T-cell (primary cell): ENCODE measurements at places on chromosomes 11 and 22.

GRCh38 chr11:94477624-94478023 is 16.0 kb downstream of the MRE11 start:
- DNase-seq, result no peak

DNA sequence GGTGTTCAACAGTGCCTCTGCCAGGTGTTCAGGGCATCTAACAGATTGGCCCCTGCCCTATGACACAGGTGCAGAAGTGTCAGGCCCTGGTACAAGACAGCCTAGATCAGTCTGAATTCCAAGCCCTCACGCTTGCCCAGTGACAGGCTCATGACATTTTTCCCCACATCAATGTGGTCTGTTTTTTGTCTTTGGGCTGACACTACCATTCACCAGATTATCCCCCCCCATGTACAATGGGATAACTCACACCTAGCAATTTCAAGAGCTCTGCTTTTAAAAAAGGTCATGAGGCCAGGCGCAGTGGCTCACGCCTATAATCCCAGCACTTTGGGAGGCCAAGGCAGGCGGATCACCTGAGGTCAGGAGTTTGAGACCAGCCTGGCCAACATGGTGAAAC is 155.5 kb upstream of the PITPNB start:
- DNase-seq, result no peak

- DNase-seq, result no peak
Measured at GRCh38 chr11:126871792-126872191, 128.8 kb downstream of the KIRREL3 start.

DNA sequence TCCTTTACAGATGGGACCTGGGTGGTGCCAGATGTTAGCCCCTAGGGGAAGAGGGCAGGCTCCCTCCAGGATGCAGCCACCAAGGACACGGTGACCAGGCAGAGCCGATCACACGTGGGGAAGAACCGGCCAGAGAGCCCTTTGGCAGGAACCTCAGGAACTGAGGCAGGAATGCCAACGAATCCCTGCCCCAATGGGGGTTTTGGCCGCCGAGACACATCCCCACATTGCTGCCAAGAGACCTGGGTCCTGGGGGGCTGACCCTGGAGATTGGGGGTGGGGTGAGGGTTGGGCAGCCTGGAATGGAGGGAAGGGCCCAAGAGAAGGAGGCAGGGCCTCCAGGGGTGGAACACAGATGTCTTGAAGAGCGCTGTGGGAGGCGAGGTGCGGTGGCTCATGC is 28.7 kb upstream of the LMO1 start:
- DNase-seq, result no peak

GRCh38 chr11:67640758-67641337 is 1.3 kb upstream of the TBX10 start:
- no peak for DNase-seq

DNA sequence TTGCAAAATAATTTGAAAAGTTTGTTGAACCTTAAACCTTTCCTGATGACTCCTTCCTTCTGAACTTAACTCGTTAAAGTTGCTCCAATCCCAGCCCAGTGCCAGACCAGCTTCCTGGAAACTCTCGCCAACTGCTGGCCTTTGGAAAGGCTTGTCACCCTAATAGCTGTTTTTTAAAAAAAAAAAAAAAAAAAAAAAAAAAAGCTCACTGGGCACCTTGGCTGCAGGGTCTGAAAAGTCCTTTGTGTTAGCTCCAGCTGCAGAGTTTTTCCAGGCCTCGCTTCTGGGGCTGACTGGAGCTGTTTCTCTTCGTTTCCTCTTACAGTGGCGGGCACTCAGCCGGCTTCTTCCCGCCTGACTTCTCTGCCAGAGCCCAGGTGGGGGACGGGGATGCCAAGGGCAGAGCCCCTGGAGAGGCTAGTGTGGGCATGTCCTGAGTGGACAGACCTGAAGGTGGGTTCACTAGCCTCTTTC is 25.1 kb downstream of the KCNQ1OT1 start:
- no peak for DNase-seq

DNA sequence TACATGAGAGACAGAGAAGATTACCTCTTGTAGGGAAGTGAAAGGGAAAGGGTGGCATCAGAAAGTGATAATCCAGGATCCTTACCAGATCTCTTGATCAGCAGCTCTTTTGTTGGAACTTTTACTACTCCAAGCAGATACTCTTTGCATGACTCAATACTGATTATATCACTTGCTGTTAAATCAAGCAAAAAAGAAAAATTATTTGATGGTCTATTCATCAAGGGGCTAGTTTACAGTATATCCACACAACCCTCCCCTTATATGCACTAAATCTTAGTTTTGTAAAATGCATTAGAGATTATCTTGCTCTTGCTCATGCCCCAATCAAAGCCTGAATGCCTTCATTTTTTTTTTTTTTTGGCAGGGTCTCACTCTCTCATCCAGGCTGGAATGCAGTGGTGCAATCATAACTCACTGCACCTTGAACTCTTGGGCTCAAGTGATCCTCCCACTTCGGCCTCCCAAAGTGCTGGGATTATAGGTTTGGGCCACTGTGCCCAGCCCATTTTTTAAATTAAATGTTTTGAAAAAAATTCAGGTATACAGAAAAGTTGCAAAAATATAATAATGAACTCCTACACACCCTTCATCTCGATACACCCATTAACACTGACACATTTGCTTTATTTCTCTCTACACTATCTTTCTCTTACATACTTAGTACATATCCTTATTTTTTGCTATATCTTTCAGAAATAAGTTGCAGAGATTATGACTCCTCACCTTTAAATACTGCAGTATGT is 76.1 kb upstream of the UCP3 start:
- DNase-seq, result no peak

DNA sequence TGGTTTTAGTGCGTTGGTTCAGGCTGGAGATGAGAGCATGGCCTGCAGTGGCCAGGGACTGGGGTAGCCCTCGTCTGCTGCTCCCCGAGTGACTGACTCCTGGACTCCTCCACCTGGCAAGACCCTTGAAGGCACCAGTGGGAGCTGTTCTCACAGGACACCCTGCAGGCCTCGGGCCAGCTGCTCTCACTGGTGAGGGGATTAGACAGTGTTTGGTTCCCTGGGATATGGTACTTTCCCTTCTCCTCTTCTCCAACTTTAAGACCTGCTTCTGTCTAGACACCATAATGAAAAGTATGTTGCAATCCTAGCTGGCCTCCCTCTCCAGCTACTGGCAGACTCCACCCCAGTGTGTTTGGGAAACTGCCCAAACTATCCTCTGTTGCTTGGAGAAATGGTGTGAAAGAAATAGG is 168.8 kb upstream of the CADM1 start:
- DNase-seq, result no peak

DNA sequence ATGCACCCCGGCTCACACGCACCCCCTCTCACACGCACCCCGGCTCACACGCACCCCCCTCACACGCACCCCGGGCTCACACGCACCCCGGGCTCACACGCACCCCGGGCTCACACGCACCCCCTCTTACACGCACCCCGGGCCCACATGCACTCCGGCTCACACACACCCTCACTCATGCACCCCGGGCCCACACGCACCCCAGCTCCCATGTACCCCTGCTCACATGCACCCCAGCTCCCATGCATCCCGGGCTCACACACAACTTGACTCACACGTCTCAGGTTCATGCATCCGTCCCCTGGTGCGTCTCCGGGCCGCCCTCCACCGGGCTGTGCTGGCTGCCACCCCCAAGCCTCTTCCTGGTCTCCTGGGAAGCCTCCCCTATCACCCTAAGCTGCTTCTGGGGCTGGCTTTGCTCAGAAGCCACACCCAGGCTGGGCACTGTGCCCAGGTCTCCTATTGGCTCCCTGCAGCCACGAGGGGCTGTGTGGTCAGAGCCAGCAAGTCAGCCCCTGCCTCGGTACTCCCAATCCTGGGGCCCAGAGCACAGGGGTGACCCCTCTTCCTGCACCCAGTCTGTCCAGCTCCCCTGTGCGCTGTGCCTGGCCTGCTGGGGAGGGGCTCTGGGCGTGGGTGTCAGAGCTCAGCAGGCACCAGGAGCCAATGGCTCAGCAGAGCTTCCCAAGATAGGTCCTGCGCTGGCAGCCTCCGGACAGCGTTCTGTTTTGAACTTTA is 16.9 kb downstream of the TSPAN4 start:
- no peak for DNase-seq

DNA sequence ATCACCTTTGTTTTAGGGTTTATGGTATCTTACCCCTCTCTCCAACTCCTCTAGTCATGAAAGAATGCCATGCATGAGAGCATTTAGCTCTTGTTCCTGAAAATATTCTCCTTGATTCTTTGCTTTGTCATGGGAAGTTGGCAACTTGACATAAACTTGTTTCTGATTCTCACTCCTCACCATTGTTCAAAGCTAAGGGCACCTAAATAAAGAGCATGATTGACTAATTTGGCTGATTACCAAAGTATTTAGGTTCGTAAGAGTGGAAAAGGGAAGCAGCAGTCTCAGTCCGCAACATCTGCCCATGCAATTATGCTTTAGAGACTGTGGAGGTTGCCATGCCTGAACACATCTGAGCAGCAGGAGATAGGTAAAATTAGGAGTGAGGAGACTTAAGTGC is 26.4 kb downstream of the OR52K1 start:
- no peak for DNase-seq

GRCh38 chr11:67700141-67700540 is 25.7 kb upstream of the ALDH3B2 start:
- no peak for DNase-seq

GRCh38 chr11:61587541-61587941 is 6.7 kb upstream of the SYT7 start:
- DNase-seq, result peak; percentile 34

DNA sequence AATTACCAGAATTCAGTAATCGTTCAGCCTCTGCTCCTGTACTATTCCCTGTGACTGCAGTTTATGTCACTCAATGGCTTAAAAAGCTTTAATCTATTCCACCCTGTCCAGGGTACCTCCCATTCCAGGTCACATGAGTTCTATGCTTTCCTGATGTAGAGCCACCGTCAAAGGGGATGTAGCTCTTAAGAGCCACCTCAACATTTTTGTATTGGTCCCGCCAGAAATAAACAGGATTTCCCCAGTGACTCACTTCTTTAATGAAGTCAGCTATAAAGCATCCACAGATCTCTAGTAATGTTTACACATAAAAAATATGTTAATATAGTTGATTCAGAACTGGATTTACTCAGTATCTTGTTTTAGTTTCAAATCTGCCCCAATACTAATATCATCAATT is 1.3 kb upstream of the OR8D1 start:
- DNase-seq, result no peak

- DNase-seq, result no peak
Measured at GRCh38 chr22:47591709-47592108, 829.3 kb downstream of the TBC1D22A start.

DNA sequence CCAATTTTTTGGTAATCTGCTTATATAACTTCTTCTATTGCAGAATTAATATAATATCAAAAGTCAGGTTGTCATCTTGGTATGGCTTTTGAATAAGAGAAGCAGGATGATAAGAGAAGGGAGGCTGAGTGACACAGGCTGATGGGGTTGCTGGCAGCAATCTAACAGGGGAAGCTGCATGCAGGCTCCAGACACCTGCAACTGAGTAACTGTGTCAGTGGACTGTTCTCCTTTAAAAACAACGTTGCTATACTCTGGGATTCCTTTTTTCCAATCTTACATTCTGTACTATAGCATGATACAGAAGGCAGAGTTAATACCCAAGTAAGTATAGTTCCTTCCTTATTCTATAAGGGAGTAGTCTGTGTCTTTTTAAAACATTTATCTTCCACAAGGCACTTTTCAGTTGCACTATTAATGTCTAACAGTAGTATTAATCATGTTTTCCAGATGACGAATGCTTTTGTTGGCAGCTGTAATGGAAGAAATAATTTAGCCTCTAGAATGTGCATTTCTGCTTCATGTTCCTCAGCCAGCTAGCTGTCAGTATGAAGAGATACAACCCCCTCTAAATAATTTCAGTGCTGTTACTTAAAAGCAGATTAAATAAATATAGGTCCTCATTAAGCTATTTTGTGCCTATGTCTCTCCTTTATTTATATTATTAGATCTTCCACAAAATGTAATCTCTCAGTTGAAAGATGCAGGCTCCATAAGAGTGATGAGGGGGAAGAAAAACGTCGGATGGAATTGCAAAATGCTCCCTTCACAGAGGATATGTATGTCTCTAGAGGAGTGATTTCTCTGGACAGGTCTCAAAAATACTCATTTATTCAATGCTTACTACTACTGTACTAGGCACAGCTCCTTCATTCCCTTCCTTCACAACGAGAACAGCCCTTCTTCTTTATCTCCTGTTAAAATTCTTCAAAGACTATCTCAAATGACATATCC is 50.8 kb downstream of the ATG16L2 start:
- DNase-seq, result no peak

DNA sequence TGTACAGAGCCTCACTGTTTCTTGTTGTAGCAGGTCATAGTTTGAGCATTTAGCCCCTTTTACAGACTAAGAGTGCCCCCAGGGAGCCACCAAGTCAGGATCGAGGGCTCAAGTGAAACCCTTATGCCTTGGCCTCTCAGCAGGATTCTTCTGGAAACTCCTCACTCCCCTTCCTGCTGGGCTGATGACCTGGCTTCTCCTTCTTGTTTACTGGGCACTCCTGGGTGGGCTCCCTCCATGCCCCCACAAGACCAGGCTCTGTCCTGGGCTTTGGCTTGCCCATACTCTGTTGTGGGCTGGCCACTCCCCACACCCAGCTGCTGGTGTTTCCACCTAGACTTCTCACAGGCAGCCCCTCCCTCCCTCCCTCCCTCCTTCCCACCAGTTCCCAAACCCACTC is 69.6 kb downstream of the MED15 start:
- no peak for DNase-seq

DNA sequence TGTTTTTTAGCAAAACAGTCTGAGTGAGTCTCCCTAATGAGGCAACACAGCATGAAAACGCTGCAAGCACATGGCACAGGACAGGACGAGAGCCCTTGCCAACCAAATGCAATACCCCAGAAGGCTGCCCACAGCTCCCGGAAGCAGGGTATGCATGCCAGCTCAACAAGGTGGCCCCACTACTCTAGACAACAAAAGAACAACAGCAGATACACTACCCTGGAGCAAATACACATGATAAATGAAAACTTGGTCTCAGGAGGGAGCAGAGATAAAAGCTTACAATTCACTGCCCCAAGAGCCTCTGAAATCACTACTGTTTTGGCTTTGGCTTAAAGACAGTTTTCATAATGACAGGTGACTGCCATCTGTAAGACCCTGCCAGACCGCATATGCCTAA is 785.4 kb upstream of the API5 start:
- DNase-seq, result no peak

DNA sequence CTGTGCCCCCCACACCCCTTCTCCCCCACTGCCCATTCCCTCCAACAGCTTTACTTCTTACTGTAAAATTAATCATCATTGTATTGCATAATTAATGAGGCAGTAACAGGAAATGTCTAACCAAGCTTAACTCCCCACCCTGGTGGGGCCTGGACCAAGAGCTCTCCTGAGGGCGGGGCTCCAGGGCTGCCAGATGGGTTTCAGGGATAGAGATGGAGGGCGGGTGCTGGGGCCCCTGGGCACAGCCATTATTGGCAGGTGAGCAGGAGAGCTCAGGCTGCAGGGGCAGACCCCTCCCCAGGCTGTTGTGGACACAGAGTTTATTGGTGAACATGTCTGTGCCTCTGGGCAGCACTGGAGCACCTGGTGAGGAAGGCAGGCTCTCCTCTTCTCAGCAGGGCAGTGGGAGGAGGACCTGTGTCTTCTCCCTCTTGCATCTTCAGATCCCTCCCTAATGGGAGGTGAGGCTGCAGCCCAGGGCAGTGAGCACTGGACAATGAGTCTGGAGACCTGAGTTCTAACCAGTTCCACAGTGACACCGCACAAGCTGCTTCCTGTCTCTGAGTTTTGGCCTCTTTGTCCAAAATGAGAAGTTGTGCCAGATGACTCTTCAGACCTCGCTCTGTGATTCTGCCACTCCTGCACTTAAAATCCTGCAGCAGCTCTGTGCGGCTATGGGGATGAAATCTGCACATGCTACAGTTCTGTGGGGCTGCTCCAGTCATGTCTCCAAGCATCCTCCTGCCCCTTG is 233.3 kb downstream of the CEP164 start:
- DNase-seq, result no peak

GRCh38 chr22:46972901-46973831 is 210.7 kb downstream of the TBC1D22A start:
- no peak for DNase-seq
